ENCODE measurements at places on chromosomes 1 and 21. TPM values are rescaled to one million over a fixed set of nuclear protein-coding genes. Genes with fewer than 3 reads are reported as not detected.

The MAEL gene
- not detected for total RNA-seq

The MAN1C1 gene
- 0.83 TPM for total RNA-seq

The FCER1A gene
- not detected for total RNA-seq

The CLEC20A gene
- not detected for total RNA-seq

DNA sequence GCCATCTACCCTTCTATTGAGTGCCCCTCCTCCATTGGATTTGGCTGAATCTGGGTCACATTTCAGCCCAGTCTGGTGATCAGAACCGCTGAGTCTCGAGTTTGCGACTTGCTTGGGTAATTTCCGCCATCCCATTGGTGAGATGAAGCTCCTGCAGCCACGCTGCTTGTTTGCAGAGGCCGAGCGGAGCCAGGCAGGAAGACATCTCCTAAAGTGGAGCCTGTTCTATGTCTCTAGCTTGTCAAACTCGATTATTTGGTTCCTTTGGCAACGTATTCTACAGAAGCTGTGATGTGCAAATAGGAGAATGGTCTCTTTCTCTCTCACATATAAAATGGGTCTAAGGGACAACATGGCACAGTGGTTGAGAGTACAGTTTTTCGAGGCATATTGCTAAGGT, 206.8 kb upstream of the PLXNA2 start:
- DNase-seq = no peak

The LINGO4 gene
- total RNA-seq = 0.07 TPM

The WDR64 gene
- not detected for total RNA-seq

GRCh38 chr1:3463408-3463863, 9.0 kb downstream of the ARHGEF16 start:
- DNase-seq = no peak

The CD101 gene
- 1.0 TPM for total RNA-seq

DNA sequence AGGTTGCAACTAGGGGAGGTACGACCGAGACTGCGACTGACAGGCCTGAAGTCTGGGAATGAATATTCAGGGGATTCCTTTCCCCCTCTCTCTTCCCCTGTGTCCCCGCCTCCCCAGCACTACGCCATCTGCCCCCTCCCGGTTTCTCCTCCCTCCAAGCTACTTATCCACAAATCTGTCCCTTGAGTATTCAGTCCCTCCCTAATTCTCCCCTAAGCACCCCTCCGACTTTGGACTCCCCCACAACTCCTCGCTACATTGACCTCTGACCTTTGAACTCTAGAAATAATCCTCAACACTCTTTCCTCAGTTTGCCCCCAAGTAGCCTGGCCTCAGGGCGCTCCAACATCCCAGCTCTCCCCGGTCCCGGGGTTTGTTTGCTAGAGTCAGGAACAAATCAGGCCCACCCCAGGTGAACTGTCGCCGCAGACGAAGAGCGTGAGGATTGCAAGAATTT, 393 bp downstream of the LYSMD1 start:
- no peak for DNase-seq

The KRTAP19-4 gene
- not detected for total RNA-seq

GRCh38 chr1:184189361-184189760, 137.8 kb downstream of the TSEN15 start:
- no peak for DNase-seq

DNA sequence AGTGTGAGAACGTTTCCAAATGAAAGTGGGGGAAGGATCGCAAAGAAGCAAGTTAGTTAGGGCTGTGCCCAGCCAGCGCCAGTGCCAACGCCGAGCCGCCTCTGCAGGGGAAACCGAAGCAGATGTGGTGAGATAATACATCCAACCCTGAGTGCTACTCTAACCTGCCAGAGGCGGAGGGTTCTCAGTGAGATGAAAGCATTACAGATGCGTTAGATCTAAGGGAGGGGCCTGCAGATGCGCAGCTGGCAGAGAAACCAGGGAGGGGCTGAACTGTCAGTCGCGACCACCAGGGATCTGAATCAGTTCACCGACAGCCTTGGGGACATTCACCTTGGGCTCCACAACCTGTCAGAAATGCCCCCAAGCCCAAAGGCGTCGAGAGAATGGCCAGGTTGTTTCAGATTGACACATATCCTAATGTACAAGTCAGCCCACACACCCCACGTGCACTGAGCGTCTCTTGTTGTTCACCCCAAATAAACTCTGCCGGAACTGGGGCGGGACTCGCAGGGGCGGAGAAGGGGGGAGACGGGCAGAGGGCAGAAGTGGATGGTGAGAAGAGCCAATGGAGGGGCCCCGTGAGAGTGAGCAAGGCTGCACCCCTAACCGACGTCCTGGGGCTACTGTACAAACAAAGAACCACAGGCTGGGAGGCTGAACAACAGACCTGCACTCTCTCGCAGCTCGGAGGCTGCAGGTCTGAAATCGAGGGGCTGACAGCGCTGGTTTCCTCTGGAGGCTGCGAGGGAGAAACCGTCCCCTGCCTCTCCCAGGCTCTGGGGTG, 8.7 kb upstream of the UMODL1 start:
- peak; percentile 70 for DNase-seq

The KIF2C gene
- 72.9 TPM for total RNA-seq

The AUNIP gene
- total RNA-seq = 12.3 TPM

- DNase-seq = no peak
These were observed 513.0 kb downstream of the NUF2 start for GRCh38 chr1:163834778-163835177.

The SPSB1 gene
- total RNA-seq = 10.0 TPM

- DNase-seq = no peak
These were observed at the start of gene FCRL4 for GRCh38 chr1:157597959-157598667. Gene FCRL4 (minus strand): TSS chr1:157598085. CDS start chr1:157597944, 141 bp downstream.

The HPCAL4 gene
- total RNA-seq = 0.69 TPM

- DNase-seq = no peak
These were observed 57.1 kb upstream of the COX20 start for GRCh38 chr1:244778344-244778743.

The USP48 gene
- 88.7 TPM for total RNA-seq

All from activated T-helper 1 cell treated with anti-CD3 and anti-CD28 coated beads, Interleukin-12 subunit alpha, Interleukin-12 subunit beta, Interleukin-2, Interleukin-4 antibody, amounts not matched to agents 30 ng/mL and 10 ng/mL and 1 ng/mL, durations not matched to agents 14 hours and 24 hours and 36 hours (primary cell).